ENCODE measurements at places on chromosomes 7 and 10. TPM values are rescaled to one million over a fixed set of nuclear protein-coding genes. Genes with fewer than 3 reads are reported as not detected.
A peak's percentile ranks its signal among the peaks of the same experiment; 100 is the strongest.

- DNase-seq = no peak
Observed at GRCh38 chr10:49381111-49381900, 14.6 kb downstream of the DRGX start.

DNA sequence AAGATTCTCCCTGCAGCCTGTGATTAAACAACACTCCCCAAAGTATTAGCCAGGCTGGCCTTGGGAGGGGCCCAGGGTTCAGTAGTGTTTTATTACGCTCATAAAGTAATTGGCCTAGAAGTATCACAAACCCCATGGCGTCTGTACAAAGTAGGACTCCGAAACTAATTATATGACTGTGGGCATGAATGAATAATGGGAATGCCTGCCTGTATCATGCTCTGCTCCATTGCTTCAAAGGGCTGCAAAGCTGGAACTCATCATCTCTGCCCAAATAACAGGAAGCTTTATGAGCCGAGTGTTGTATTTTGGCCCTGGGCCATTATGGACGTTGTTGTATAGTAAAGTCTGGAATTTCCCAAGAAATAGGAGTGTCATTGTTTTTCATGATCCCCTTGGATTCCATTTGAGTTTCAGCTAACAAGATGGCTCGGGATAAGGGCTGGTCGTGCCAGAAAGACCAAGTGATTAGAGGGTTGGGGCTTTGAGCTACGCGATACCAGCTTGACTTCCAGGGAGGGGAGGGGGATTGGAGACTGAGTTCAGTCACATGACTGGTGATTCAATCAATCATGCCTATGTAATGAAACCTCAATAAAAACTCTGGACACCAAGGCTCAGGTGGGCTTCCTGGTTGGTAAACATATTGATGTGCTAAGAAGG is 65.3 kb upstream of the NPTX2 start:
- no peak for DNase-seq

GRCh38 chr7:38129579-38129978 is 48.5 kb upstream of the STARD3NL start:
- DNase-seq = no peak

DNA sequence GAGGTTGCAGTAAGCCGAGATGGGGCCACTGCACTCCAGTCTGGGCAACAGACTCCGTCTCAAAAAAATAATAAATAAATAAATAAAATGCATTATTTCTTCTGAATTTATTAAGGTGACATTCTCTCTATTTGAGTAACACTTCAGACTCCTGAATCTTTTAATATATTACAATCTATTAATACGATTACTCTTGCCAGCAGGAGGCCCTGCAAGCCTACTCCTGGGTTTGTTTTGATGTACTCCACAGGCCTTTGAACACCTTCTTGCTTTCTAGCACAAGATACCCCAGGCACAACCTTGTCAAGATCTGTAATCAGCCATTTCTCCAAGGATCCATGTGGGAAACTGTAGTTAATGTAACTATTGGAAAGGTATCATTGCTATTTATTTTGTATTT is 63.5 kb downstream of the COBL start:
- peak; percentile 49 for DNase-seq

DNA sequence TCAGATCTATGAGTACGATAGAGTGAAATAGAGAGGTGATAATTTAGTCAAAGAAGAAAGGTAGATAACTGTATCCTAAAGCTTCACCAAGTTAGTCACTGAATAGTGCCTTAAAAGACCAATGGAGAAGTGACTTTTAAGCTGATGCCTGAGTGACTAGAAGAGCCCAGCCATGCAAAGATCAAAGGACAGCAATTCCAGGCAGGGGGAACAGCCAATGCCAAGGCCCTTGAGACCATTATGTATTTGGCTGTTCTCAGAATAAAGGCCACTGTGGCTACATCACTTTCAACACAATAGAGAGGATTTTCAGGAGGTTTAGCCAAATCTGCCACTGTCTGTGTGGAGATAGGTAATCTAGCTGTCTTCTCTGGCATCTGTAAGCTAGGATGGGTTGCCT is 17.8 kb downstream of the HDAC9 start:
- no peak for DNase-seq

DNA sequence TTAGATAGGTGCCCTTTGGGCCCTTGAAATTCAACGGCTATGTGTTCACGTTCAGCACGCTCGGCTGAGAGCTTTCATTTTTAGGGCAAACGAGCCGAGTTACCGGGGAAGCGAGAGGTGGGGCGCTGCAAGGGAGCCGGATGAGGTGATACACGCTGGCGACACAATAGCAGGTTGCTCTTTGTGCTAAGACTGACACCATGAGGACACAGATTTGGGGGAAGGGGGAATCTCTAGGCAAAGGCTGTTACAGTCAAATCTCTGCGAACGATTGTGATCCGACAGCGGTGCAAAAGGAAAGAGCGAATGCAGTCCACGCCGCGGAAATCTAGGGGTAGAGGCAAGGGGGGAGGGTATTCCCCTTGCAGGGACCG is 667 bp downstream of the KLLN start:
- no peak for DNase-seq

DNA sequence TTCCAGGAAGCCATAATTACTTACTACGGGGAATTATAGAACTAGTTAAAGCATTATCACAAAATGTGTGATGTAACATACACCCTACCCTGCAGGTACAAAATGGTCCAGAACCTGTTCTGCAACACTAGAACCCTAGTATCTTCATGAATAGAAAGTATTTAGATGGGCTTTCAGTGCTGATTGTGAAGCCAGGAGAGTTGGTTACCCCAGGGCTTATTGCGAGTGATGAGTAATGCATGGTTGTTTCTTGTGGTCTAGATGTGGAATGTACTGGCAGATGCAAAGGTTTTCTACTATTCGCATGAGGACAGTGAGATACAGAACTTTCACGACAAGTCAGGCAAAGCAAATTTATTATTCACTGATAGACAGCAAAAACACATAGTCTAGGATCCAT is 33.6 kb upstream of the AGR3 start:
- DNase-seq = peak; percentile 73

GRCh38 chr7:23907012-23907411 is 197.0 kb downstream of the STK31 start:
- DNase-seq = no peak

DNA sequence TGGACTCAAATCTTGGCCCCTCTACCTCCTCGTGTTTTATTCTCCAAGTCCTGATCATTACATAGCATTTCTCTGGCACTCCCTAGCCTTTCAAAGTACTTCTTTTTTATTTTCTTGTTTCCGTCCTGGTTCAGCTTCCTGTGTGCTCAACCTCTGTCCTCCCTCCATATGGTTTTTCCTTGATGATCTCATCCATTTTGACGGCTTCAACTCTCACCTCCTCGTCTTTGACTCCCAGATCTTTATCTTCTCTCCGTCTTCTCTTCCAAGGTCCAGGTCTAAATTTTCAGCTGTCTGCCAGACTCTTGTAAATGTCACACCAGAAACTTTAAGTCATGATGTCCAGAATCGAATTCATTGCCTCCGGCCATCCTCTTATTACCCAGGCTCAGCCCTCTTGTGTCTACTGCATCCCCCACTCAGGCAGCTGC is 23.3 kb upstream of the GFRA1 start:
- no peak for DNase-seq

- DNase-seq = no peak
Observed at GRCh38 chr7:105532709-105533460, 884 bp downstream of the RINT1 start.

DNA sequence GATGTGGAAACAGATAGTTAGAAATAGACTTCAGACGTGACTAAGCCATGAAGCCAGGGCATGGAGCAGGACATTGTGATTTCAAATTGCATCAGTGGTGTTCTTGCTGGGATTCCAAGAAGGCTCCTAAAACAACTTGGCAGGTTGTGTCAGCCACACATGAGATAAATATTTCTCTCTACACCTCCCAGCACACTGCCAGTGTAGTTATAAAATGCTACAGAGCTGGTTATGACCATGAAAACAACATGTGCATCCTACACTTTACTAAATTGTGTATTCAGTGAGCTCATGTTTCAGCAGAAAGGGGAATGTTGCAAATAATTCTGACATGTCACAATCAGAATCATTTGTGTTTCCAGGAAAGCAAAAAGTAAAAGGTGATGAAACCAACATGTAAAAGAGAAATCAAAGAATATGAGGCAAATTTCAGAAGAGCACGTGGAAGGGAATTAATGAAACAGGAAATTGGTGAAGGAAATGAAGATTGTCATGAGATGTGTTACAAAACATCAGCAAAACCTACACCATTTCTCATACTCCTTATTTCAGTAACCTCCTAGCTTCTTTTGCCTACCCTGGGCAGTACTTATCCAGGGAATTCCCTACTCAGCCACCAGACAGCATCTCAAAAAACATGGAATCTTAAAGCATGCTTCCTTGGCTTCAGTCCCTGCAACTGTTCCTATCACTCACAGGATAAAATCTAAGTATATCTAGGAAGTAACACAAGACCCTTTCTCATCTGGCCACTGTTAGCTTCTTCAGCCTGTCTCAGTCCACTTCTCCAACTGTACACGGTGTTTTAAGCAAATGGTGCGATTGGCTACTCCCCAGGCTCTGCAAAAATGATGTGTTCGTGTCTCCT is 5.8 kb upstream of the CYP3A7 start:
- DNase-seq = no peak

DNA sequence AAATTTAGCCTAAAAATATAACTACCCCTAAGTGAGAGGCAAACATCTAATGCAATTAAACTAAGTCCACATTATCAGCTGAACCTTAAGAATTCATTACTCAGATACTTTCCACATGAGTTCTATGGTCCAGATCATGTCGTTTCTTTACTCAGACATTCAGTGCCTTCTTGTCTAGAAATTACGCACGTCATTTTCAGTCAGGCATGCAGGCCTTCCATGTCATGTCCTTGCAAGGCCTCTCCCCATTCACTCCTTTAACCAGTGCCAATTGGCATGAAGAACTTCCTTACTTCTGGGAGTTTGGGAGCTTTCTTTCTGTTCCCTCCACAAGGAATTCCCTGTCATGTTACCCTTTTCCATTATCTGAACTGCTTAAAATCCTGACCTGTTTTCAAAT is 118.8 kb downstream of the NRP1 start:
- DNase-seq = no peak

- peak; percentile 42 for DNase-seq
Observed at GRCh38 chr10:121531076-121531829, 67.0 kb downstream of the FGFR2 start.

- DNase-seq = no peak
Observed at GRCh38 chr10:123166618-123167017, 12.4 kb downstream of the BUB3 start.

- no peak for DNase-seq
Observed at GRCh38 chr7:70317356-70317755, 719.1 kb downstream of the AUTS2 start.

DNA sequence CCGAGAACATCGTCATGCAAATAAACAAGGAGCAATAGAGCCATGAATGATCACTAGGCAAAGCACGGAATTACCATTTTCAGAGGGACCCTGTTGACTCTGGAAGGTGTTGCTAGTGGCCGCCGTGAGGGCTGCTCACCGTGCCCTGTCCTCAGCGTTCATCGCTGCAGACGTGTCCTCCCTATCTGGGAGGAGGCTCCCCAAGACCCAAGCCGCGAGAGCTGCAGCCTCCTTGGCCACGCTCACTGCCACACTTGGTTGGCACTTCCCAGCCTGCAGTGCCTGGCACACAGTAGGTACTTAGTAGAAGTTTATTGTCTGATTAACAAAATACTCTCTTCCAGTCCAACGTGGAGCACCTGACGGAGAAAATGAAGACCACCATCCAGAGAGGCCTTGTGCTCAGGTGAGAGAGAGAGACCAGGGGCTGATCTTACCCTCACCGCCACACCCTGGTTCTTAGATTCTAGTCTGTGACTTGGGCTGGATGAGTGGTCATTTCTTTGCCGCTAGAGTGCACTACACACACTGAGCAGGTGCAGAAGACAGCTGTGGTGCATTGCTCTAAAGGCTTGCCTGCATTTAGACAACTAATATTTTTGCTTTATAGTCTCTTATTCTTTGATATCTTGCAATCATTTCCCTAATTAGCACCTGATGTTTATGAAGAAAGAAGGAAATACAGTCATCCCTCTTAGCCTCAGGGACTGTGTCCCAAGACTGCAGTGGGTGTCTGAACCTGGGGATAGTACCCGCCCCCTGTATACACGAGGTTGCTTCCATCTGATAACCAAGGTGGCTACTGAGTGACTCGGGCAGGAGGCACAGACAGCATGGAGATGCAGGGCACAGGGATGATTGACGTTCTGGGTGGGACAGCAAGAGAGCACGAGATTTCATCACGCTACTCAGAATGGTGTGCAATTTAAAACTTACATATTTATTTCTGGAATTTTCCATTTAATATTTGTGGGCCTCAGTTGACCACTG is 40.3 kb downstream of the PITRM1 start:
- no peak for DNase-seq

- no peak for DNase-seq
Observed at GRCh38 chr10:94035982-94036765, 42.4 kb downstream of the PLCE1 start.

DNA sequence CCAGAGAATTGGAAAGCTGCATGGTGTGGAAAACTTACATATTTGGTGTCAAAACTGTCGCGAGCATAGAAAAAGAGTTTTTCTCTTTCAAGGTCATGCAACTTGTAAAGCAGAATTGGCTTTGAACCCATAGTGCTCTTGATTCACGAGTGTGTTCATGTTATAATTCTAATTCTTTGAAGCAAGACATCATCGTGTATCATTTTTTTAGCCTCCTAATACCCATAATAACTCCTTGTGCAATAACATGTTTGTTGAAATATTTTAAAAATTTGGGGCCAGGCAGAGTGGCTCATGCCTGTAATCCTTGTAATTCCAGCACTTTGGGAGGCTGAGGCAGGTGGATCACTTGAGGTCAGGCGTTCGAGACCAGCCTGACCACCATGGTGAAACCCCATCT is 4.2 kb downstream of the CCL24 start:
- DNase-seq = no peak

DNA sequence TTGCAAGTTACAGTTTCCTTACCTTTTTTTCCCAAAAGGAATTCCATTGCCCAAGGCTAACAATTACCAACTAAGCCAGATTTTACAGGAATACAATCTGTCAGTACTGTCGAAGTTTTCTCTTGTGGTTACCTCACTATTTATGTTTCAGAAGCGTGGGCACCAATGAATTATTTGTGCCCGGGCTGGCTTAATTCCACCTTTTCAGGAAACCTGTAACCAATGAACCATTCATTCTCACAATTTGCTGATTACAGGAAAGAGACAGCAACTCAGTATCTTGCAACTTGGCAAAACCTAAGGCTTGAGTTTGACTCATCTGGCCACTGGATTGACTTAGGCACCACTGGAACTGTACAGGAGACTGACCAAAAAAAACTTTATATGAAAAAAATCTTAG is 485.6 kb downstream of the INHBA start:
- no peak for DNase-seq

Gene WEE2
- total RNA-seq = not detected

Gene PLEKHS1
- total RNA-seq = 13.8 TPM

Gene FGFBP3
- 1.9 TPM for total RNA-seq

Gene NME8
- not detected for total RNA-seq

Gene TACC2
- total RNA-seq = 26.5 TPM

Gene TRIM50
- total RNA-seq = not detected

Gene KAZALD1
- total RNA-seq = 1.7 TPM

Gene TECTB
- total RNA-seq = not detected

Gene CCDC3
- total RNA-seq = not detected

Gene CLDN4
- 325 TPM for total RNA-seq

Gene C10orf105
- not detected for total RNA-seq

Gene CUBN
- 0.27 TPM for total RNA-seq

Gene TAS2R4
- total RNA-seq = 2.4 TPM

Data from Calu3 (cell line).